ENCODE measurements at places on chromosomes 6 and 20.

DNA sequence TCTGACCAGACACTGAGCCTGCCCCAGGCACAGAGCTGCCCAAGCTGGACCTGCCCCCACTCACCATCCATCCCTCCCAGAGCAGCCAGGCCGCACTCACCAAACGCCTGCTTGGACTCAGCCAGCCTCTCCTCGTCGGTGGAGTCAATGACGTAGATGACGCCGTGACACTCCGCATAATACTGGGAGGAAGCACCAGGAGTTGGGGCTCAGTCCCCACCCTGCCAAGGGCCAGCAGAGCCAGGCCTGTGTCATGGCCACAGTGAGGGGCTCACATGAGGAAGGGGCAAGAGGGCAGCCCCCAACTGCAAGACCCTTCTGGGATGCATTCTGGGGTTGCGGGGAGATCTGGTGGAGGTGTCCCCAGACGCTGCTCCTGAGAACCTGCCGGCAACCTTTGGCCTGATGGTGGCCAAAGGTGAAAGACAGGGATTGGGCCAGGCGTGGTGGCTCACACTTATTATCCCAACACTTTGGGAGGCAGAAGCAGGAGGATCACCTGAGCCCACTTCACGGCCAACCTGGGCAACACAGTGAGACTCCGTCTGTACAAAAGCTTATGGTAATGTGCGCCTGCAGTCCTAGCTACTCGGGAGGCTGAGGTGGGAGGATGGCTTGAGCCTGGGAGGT, 5.6 kb downstream of the ARFRP1 start:
- no peak for DNase-seq

GRCh38 chr6:110317189-110317588, 41.0 kb downstream of the METTL24 start:
- no peak for DNase-seq

GRCh38 chr20:4569865-4570264, 151.8 kb upstream of the PRND start:
- DNase-seq: no peak

DNA sequence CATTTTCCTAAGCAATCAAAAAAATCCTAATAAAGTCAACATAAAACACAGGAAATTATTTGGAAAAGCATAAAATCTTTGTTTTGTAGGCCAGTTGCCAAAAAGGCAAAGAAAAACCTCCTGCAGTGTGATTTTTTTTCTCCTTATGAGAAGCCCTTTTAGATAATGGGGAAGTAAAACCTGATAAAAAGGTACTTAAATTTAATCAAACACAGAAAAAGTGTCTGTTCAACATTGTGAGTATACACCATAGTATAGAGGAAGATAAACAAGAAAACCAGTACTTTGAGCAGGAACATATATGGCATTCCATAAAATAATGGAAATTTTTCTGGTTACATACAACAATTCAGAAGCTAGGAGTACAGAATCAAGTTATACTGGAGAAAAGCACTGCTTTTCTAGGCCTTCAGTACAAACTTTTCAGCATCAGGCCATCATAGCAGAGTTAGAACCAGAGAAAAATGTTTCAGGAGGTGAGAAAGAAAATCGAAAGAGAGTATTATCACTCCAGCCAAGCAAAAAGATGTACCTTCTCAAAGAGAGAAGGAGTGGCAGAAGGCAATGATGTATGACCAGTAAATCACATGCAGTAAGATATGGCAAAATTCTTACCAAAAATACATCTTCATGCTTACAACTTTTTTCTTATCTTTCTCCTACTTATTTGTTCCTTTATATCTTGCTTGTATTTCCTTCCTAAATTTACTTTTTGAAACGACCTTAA, 494.9 kb downstream of the KIF16B start:
- no peak for DNase-seq

- DNase-seq: no peak
These were observed 65.8 kb downstream of the ADGRG6 start for GRCh38 chr6:142367501-142368018.

DNA sequence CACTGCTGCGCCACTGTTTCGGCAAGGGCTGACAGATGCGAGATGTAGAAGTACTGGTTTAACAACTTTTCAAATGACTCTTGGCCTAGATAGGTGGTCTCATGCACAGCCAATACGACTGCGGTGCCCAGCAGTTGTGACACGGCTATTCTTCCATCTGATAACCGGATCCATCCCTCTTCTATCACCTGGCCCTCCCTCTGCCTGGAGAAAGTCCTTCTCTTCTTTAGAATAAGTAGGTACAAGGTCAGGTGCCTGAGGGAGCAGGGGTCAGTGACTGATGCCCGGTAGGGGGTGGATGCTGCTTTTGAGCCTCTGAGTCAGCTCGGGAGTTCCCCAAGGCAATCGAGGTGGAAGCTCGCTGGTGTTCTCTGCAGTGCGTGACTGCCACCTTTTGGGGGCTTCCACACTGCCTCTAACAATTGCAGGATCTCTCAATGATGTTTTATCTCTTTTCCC, 166.8 kb upstream of the GRIK2 start:
- no peak for DNase-seq

DNA sequence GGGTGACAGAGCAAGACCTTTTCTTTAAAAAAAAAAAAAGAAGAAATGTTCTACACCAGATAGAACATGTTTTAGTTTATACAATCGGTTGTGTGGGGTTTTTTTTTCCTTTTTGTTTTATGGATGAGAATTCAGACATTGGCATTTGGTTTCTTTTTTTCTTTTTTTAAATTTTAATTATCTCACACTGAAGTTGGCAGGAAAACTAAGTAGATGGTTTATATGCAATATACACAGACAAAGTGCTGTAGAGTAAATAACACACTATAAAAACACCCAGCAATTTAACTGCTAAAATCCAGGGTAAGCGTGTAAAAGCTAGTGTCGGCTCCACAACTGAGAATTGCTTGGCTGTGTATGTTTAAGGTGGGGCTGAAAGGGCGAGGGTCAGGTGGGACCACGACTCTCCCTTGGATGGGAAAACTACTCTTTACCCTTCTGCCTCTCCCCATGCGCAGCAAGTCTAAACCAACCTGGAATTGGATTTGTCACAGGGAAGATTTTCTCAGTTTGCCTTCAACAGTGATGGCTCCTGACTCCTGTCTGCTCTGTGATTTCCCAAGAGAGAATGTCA, 147.1 kb upstream of the MARCKS start:
- DNase-seq: no peak

- no peak for DNase-seq
These were observed 601.7 kb upstream of the ARID1B start for GRCh38 chr6:156175433-156175832.

DNA sequence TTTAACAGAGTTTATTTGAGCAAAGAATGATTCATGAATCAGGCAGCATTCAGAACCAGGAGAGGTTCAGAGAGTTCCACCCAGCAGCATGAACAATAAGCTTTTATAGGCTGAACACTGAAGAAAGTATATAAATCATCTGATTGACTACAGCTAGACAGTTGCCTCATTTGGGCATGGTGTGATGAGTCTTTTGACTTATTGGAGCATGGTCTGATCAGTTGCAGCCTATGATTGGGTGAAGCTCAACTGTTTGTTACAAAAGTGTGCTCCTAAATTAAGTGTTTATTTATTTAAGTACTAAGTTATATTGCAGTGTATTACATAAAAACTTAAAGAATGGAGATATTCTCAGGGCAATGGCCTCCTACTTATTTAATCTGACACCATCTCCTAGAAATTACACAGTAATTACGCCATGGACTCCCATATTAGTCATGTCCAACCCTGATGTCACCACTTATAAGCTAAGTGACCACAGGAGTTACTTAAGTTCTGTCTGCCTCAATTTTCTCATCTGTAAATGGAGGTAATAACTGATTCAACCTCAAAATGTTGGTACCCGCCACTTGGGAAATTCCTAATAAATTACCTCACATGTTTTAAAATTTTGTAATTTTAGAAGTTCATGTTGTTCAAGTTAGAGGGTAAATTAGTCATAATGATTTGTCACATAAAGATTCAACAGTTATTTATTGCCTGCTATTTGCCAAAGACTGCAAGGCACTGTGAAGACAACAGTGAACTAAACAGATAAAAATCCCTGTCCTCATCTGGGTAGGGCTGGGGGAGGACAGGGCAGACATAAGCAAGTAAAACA, 15.2 kb upstream of the ROS1 start:
- no peak for DNase-seq

DNA sequence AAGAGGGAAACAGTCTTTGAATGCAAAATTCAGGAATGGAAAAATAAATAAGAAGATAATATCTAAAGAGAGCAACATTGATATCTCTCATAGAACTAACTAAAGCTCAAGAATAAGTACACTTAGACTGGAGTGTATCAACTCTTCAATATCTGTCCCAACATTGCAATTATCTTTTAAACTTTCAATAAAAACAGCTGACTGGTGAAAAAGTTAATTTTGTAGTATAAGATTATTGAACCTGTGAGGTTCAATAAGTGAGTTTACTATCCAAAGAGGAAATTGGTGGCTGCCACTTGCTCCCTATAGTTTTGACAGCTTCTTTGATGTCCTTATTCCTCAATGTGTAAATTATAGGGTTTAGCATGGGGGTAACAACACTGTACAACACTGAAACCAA, 13.7 kb downstream of the OR5V1 start:
- no peak for DNase-seq

DNA sequence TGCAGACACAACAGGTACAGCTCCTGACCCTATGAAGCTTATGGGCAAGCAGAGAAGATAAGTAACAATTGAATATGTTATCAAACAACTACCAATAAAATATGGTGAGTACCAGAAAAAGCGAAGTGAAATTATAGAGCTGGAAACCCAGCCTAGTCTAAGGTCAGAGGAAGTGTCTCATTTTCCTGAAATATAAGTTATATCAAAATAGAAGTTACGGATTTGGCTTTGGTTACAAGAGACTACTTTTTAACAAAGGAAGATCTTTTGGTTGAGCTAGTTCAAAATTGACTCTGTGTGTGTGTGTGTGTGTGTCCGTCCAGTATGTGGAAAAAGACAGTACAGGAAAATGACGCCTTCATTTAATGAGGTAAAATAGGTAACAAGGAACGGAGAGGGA, 8.9 kb downstream of the STX11 start:
- no peak for DNase-seq

- no peak for DNase-seq
These were observed 151.2 kb downstream of the RNF144B start for GRCh38 chr6:18538315-18538714.

GRCh38 chr20:24523661-24524060, 54.2 kb downstream of the SYNDIG1 start:
- no peak for DNase-seq

- DNase-seq: no peak
These were observed 41.8 kb downstream of the SESN1 start for GRCh38 chr6:109052852-109053251.

DNA sequence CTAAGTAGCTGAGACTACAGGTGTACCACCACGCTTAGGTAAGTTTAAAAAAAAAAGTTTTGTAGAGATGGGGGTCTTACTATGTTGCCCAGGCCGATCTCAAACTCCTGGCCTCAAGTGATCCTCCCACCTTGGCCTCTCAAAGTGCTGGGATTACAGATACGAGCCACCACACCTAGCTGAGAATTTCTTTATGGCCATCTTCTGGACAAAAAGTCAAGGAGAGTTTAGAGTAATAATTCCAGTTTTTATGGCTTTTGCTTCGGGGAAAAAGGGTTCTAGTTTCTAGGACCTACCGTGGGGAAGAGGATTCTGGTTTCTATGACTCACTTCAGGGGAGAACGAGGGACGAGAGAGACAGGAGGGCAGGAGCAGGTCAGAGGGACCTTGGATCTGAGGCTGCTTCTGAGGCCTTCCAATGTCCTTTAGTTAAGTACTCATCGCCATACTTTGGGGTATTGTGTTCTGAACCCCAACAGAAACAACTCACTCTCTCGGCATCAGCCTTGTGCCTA, 69.3 kb upstream of the IER3 start:
- DNase-seq: no peak

DNA sequence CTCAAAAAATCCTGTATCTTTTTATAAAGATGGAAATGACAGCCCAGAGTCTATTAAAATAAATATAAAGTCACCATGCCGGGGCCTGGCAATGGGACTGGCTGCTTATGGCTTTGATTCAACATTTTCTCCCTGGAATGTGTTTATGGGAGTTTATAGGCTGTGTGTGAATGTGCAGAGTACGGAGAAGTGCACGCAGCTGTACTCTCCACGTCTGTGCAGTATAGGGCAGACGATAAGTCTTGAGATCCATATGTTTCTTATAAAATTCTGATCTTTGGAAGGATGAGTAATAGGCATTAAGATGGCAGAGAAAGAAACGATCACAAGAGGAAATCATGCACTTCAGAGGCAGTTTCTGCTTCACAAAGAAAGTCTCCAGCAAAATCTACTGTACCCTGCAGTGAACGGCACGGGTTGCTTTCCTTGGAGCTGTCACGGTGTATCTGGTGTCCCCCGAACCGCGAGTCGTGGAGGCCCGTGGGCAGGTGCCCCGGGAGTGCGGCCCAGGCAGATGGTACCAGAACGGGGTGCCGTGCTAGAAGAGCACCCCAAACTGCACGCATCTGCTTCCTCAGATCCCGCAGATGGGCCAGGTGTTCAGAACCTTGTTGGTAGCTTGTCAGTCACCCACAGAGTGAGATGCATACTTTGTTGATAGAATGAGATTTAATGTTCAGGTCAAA, 382.5 kb downstream of the TAF4 start:
- DNase-seq: no peak

- no peak for DNase-seq
These were observed 130.4 kb upstream of the TRAF3IP2 start for GRCh38 chr6:111736005-111736608.

GRCh38 chr20:57478176-57478575, 46.8 kb downstream of the CTCFL start:
- no peak for DNase-seq

- peak; percentile 50 for DNase-seq
These were observed 9.5 kb downstream of the C20orf202 start for GRCh38 chr20:1212607-1213396.

DNA sequence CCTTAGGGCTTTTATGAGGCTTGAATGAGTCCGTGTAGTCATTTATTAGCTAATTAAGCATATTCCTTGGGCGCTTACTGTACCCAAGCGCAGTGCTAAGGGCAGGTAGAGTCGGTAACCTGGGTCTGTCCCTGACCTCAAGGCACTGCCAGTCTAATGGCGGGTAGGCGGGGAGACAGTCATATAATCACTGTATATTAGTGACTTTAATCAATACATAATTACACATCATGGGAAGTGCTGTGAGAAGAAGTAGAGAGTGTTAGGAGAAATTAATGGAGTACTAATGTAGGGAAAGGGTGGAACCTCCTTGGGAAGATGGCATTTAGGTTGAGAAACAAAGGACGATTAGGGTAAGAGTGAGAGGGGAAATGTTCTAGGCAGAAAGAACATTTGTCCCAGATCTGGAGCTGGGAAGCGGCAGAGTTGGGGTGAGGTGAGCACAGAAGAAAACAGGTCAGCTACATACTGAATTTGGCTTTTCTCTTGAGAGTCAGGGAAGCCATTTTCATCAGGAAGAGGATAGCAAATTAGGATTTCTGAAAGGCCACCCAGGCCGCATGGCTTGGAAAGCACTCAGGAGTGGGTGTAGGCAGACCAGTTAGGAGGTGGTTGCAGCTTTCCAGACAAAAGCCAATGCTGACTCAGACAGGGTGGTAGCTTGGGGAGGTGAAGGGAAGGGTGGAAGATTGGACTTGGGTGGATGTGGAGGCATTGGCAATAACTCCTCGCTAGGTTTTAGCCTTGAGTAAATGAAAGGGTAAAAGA, 954 bp upstream of the BLCAP start:
- DNase-seq: no peak

All from left ventricle myocardium inferior (tissue), 1 donor.